ENCODE measurements at places on chromosomes 16 and 17.
A peak's percentile ranks its signal among the peaks of the same experiment; 100 is the strongest.

- peak; percentile 38 for DNase-seq
These were observed 3.5 kb downstream of the MPO start for GRCh38 chr17:58277107-58277801.

GRCh38 chr17:40506786-40507185 is 5.4 kb upstream of the TNS4 start:
- DNase-seq, result no peak

DNA sequence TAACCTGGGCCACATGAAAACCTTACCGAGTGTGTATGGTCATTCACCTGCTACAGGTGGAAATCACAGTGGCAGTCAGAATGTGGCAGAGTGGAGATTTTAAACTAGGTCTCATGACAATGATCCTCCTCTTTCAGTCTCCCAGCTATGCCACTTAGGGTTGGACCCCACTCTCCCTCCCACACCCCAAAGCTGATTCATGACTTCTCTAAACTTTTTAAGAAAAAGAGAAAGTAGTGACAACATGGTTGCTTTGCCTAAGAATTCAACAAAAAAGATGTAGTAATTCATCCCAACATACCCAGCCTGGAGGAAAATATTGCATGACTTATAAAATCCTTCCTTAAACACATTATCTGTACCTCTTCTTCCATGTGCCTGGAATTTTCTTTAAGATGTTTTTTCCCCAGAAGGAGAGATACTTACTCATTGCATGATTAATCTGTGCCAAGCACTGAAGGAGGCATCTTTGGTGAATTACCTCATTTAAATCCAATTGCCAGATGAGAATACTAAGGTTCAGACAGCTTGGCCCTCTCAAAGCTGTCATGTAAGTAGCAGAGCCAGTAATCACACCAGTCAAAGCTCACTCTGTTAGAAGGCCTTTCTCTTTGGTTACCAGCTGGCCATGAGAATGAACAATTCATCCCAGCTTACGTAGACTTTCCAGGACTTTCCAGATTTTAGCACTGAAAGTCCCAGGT is 119.9 kb downstream of the COPRS start:
- no peak for DNase-seq

GRCh38 chr16:84574191-84574590 is 43.7 kb downstream of the COTL1 start:
- DNase-seq, result no peak

DNA sequence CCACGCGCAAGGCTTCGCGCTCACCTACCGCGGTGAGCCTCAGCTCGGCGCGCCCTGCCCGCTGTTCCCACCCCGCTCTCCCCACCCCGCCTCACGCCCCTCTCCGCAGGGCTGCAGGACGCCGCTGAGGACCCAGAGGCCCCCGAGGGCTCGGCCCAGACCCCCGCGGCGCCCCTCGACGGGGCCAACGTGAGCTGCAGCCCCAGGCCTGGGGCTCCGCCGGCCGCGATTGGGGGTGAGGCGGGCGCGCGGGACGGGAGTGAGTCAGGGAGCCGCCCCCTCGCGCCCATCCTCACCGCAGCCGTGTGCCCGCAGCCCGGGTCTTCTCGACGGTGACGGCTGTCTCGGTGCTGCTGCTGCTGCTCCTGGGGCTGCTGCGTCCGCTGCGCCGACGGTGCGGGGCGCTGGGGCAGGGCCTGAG is 1.9 kb upstream of the PAQR4 start:
- no peak for DNase-seq

GRCh38 chr17:81885454-81885853 is 5.9 kb downstream of the ALYREF start:
- no peak for DNase-seq

- peak; percentile 5 for DNase-seq
These were observed 583 bp downstream of the ATXN2L start for GRCh38 chr16:28823291-28823872.

GRCh38 chr16:84692451-84693214 is 7.2 kb upstream of the USP10 start:
- no peak for DNase-seq

DNA sequence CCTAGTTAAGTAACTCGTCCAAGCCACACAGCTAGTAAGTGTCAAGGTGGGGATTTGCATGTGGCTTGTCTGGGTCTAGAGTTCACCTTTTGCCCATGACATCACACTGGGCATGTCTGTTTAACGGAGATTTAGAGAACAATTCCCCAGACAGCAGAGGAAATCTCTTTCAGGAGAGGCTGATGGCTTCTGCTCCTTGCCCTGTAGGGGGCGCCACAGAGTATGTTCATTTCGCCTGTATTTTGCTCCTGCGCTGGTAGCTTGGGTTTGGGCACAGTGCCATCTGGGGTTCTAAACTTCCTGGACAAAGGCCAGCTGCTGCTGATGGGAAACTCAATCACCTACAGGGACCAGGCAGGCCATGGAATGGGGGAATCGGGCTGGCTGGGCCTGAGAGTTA is 20.4 kb downstream of the OTOA start:
- DNase-seq, result peak; percentile 28

DNA sequence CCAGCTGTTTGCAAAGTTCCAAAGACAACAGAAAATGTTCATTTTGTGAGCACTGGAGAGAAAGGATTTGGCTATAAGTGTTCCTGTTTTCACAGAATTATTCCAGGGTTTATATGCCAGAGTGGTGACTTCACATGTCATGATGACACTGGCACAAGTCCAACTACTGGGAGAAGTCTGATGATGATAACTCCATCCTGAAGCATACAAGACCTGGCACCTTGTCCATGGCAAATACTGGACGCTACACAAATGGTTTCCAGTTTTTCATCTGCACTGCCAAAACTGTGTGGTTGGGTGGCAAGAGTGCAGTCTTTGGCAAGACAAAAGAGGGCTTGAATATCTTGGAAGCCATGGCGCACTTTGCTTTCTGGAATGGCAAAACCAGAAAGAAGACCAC is 385.0 kb downstream of the CDH11 start:
- DNase-seq, result no peak

- DNase-seq, result no peak
These were observed 94.3 kb upstream of the ZFHX3 start for GRCh38 chr16:73142053-73142854.

GRCh38 chr17:70104791-70105523 is 29.9 kb downstream of the KCNJ16 start:
- DNase-seq, result no peak

DNA sequence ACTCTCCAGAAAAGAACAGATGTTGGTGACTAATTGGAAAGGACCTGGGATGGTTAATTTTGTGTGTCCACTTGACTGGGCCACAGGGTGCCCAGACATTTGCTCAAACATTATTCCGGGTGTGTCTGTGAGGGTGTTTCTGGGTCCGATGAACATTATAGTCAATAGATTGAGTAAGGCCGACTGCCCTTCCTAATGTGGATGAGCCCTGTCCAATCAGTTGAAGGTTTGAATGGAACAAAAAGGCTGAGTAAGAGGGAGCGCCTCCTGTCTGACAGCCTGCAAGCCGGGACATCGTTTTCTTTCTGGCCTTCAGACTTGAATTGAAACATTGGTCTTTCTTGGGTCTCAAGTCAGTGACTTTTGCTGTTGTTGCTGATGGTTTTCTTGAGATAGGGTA is 22.8 kb upstream of the ITPRIPL2 start:
- DNase-seq, result no peak

DNA sequence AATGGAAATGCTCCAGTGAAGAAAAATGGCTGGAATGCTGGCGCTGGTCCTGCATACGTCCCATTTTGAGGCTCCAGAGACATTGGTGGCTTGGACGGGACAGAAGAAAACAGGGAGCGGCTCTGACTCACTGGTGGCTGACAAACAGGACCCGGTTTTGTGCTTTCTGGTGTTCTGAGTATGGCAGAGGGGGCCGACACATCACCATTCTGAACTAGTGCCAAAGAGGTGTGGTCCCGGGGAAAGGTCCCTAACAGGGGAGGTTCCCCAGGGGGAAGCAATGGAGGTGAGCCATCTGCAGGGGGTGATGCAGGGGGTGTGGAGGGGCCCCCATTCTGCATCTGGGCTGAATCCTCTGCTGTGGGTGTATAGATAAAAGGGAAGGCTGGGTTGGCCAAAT is 8.3 kb downstream of the ANKRD40 start:
- DNase-seq, result no peak

- no peak for DNase-seq
These were observed 6.1 kb downstream of the SSTR5 start for GRCh38 chr16:1078579-1079021.

DNA sequence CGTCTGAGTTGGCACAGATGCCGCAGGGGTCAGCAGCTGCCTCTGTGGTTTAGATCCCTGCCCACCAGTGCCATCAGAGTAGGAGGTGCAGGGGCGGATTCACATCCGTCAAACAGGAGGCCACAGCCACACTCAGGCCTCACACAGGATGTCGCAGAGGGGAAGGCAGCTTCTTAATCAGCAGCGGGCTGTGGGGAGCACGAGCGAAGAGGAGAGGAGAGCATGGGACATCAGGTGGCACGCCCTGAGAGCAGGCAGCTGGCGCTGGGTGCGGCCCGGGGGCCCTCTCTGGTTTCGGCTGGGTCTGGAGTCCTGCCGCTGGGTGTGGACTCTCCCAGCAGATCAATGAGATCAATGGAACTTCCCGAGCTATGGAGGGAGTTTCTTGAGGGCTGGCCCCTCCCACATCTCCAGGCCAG is 9.6 kb downstream of the LLGL2 start:
- DNase-seq, result peak; percentile 68

GRCh38 chr17:62892061-62892675 is 73.9 kb upstream of the TANC2 start:
- DNase-seq, result no peak

- no peak for DNase-seq
These were observed 358.5 kb upstream of the PMFBP1 start for GRCh38 chr16:72530434-72530833.

- no peak for DNase-seq
These were observed 55.0 kb downstream of the AMFR start for GRCh38 chr16:56370185-56370874.

DNA sequence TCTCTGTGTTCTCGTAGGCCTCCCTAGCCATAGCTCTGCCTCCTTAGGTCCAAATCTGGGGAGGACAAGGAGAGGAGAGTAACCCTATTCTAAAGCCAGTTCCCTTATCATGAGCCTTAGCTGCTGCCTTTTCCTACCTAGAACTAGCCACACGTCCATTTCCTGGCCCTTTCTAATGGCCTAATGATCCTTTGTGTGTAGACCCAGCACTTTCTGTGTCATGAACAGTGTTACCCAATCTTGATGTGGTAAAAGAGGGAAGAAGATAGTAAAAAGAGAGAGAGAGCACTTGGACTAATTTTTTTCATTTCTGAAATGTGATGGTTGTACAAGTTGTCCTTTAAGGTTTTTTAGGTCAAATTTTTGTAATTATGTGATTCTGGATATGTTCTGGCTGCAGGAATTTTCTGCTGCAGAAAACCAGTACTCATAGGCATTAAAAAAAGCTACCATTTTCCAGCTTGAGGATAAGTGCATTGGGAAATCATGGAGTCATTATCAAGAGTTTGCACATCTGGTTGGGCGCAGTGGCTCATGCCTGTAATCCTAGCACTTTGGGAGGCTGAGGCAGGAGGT is 18.2 kb downstream of the CASC3 start:
- DNase-seq, result no peak

DNA sequence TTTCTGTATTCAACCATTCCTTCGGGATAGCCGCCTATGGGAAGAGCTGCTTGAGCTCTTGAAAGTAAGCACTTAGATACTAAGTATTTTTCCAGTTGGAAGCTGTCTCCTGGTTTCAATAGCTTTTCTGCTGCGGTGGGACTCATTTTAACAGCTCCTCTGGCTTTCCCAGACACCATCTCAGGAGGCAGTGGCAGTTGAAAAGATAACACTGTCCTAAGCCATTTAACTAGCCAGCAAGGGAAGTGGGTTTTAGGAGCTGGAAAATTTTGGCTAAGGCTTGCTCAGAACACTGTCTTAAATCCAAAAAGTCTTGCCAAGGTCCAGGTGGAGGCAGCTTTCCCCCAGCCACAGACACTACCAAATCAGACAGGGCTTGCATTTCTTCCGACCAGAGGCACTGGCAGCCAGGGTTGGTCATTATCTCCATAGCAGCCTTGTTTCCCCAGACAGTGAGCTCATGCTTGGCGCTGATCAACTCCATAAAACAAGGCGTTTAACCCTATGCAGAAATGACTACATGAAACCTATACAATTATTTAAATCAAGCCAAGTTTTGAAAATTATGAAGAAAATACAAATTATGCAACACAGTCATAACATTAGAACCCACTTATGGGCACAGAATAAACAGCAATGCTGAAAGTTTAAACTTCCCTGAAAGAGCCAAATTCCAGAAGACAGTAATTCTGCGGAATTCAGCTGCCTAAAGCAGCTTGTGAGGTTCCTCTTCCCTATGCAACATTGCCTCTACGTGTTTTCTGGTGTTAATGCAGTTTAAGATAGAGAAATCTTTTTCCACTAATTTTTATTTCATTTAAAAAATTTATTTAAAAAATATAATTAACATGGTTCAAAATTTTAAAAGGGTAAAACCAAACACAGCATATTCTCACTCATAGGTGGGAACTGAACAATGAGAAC is 25.0 kb downstream of the GABARAPL2 start:
- DNase-seq, result no peak

GRCh38 chr17:75703591-75703990 is 17.7 kb upstream of the ITGB4 start:
- no peak for DNase-seq

Measured in CD4-positive, alpha-beta T cell treated with Interleukin-2 at 100 ng/mL for 4 hours (primary cell).